Activated CD4-positive, CD25-positive, alpha-beta regulatory T cell (primary cell): ENCODE measurements at places on chromosomes 7 and 10.

DNA sequence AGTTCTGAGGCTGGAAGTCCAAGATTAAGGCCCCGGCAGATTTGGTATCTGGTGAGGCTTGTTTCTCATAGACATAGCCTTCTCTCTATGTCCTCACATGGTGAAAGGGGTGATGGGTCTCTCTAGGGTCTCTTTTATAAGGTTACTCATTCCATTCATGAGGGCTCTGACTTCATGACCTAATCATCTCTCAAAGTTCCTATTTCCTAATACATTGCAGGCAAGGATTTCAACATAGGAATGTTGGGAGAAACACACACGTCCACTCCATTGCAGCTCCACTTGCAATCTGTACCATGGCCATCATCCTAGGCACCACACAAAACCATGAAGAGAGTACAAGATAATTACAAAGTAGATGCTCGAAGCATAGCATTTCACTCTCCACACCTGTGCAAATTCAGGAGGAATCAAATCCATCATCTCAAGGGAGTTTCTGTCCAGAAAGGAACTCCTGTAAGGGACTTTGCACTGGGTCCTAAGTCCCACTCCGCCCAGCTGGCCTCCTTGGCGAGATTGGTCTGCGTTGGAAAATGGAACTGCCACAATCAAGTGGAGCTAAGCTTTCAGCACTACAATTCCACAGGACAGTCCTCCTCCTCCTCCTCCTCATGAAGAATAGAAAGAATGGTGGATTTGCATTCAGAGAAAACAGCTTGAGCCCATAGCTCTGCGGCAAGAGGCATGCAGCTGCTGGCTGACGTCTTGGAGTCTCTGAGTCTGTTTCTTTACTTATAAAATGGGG lies 8.8 kb downstream of the DDC start:
- DNase-seq: no peak

DNA sequence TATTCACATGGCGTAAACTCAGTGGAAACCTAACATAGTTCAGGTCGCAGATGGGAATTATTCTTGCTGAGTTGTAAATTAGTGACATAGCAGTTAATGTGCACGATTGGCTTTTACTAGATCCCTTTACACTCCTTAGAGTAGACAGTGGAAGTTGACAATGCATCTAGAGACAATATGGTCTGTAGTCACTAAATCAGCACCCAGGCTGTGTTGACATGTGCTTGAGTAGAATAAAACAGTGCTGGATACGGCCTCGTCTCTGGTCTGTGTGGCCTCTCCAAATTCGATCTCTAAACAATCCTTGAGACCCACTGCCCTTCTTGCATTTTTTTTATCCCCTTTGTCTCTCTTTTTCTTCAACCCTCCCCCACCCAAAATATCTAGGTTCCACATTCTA lies 615.7 kb downstream of the SORCS1 start:
- no peak for DNase-seq

DNA sequence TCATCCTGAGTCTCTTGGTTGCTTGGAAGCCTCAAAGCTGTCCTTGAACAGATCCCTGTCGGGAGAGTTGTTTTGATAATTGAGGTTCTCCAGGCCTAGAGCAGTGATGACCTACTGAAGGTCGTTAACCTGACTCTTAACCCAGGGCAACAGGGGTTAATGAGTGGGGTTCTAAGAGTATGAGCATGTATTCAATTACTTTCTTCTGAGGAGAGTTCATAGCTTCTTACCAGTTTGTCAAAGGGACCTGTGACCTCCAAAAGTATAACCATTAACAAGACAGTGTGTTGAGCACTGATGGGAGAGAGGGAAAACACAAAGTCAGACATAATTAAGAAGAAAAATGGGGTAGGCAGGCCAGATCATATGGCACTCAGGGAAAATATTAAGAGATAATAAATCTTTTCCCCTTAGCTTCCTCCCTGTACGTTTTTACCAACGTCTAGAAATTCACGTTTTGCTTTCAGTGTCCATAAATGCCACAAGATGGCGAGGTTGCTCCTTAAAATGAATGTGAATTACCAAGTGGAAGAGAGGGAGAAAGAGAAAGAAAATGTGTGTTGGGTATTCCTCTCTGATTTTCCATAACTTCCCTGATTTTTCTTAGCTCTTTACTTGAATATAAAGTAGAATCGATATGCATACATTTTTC lies 97.6 kb downstream of the SUGCT start:
- DNase-seq: no peak

DNA sequence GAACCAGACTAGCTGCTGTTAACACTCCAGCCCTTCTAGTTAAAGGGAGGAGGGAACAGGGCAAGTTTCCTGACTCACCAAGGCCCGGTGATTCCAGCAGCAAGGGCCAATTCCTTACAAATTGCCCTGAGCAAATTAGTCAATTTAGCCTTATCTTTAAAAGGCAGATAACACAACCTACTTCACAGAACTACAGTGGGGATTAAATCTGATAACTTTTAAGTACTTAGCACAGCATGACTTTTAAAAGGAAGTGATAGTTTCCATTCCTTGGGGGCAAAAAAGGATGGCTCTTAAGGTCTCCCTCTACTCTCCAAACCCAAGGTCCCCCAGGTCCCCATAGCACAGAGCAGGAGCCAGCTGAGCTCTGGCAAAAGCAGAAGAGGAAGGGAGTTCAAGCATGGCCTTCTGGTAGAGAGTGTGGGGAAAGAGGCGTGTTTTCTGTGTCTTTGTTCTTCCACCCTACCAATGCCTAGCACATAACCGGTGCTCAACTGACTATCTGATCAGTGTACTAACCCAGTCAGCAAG lies 4.0 kb downstream of the CDCA7L start:
- DNase-seq: no peak

GRCh38 chr10:91194497-91195179 lies 25.8 kb upstream of the PCGF5 start:
- DNase-seq: no peak

- DNase-seq: no peak
These were observed 216.9 kb downstream of the POLR1F start for GRCh38 chr7:19491821-19492452.
